Stimulated activated CD4-positive, alpha-beta T cell treated with anti-CD3 and anti-CD28 coated beads, Interleukin-4, amount 100 ng/mL, for 4 hours (primary cell): ENCODE measurements at places on chromosomes 7 and 10.

DNA sequence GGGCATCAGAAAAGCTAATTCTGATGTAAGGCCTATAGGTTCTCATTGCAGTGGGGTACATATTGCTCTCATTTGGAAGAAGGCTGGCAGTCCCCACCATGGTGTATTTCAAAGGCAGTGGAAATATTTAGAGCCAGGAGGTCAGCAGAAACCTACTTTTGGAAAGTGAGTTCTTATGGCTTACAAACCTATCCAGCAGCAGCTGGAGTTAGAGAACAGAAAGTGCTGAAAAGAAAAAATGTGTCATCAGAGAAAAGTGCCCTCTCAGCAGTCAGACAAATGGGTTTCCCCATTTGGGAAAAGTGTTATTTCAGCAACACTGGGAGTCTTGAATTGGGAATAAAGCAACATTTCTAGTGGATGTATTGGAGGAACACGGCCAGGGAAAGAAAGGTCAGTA, 105.7 kb upstream of the IGFBP3 start:
- DNase-seq = no peak

DNA sequence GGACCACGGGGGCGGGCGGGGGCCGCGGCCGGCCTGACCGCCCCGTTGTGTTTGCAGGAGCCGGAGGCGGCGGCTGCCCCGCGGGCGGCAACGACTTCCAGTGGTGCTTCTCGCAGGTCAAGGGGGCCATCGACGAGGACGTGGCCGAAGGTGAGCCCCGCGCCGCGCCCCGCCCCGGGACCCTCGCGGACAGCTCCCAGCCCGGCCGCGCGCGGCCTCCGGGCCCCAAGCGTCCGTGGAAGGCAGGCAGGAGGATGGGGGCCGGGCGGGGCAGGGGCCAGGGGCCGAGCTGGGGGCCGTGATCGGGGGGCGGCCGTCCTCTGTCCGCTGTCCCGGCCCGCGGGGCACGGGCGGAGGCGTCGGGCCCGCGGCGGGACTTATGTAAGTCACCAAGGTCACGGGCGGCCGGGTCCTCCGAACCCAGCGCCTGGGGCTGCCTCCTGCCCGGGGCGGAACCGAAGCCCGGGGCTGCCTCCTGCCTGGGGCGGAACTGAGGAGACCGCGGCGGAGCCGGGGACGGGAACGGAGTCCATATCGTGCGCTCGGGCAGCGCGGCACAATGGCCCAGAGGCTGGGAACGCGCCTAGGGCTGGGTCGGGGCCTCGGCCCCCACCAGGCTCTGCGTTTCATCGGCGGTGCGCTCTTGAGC, 497 bp downstream of the PPP2R2D start:
- peak; percentile 48 for DNase-seq

DNA sequence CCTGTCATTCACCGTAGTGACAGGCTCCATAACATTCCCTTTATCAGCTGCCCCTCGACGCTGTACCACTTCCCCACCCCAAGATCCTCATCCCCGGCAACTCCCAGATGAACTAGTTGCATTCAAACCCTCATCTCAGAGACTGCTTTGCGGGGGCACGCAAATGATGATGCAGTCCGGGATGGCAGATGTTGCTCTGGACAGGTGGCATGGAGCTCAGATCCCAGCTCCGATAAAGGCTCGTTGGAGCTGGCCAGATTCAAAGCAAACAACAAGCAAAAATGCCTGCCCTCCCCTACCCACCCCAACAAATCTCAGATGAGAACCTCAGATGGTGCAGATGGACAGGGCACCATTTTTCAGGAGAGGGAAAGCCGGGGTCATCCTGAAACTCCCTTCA, 46.7 kb downstream of the CARD11 start:
- no peak for DNase-seq

- DNase-seq = no peak
Measured at GRCh38 chr7:80984619-80985018, 65.8 kb upstream of the SEMA3C start.

- DNase-seq = no peak
Measured at GRCh38 chr7:92255308-92255707, 9.5 kb downstream of the ANKIB1 start.

DNA sequence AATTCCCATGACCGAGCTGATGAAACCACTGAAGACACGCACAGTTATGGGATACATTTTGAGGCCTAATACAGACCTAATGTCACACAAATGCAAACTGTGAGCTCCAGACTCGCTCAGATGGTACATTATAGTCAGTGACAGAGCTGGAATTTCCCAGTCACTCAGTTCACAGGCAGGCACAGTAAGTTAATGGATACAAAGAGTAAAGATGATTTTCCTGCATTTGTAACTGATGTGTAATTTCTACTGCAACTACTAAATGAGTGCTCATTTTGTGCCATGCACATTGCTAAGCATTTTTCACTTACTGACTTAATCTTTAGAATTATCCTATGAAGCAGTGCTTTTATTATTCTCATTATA, 56.5 kb downstream of the ENO4 start:
- DNase-seq = no peak

DNA sequence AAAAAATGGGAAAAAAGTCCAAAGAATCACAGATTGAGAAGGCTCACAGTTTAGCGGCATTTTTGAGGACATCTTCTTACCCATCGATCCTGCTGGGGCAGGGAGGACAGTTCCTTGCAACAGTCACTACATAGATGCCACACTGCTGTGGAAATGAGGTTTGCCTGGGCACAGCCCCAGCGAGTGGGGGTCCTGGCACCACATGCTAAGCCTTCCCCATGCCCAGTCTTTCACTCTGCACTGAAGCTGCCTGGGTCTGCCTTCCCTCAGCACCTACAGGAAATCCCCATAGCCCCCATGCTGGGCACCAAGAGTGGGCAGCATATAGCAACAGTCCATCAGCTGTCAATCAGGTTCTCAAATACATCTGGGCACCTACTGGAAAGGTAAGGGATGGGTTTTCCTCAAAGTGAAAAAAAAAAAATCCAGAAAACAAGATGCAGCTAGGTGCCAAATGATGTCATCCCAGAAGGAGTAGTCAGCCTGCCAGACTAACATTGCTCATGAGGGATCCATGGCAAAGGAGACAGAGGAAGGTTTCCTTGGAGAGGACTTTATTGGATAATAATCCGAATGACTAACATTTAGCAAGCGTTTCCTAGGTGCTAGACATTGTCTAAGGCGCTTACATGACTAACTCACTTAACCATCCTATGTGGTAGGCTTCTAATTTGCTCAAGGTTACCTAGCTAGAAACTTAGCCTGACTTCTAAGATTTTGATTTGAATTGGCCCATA, 125.7 kb upstream of the CXCL12 start:
- no peak for DNase-seq

- no peak for DNase-seq
Measured at GRCh38 chr10:124086787-124087671, 6.4 kb downstream of the CHST15 start.

DNA sequence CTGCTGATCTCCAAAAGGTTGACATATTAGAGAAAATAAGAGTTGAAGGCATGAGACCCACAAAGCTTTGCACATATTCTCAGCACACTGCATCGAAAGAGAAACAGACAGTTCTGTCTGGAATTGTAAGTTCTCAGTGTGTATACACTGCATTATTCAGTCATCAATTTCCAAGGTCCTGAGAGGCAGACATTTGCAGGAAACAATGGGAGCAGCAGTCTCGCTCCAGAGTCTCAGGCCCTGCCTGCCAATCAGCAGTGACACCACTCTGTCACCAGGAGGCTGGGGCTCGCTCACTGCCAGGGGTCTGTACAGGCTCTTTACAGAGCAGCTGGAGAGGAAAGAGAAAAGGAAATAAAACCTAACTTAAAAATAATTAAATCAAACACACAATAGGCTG, 36.3 kb downstream of the JAZF1 start:
- no peak for DNase-seq

DNA sequence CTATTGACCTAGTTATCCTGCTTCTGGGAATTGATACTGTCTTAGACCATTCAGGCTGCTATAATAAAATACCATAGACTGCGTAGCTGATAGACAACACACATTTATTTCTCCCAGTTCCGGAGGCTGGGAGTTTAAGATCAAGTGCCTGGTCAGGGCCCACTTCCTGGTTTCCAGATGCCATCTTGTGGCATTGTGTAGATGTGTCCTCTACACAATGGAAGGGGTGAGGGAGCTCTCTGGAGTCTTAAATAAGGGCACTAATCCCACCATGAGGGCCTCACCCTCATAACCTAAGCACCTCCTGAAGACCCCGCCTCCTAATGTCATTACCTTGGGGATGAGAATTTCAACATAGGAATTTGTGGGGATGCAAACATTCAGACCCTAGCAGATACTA, 62.4 kb downstream of the SLC35B4 start:
- DNase-seq = no peak

- DNase-seq = no peak
Measured at GRCh38 chr7:132181371-132181770, 394.9 kb downstream of the PLXNA4 start.
